ENCODE measurements at places on chromosomes 7 and 10.

- no peak for DNase-seq
These were observed 128.9 kb downstream of the HDAC9 start for GRCh38 chr7:18624459-18624858.

- DNase-seq = no peak
These were observed 79.9 kb downstream of the VTI1A start for GRCh38 chr10:112526906-112527305.

DNA sequence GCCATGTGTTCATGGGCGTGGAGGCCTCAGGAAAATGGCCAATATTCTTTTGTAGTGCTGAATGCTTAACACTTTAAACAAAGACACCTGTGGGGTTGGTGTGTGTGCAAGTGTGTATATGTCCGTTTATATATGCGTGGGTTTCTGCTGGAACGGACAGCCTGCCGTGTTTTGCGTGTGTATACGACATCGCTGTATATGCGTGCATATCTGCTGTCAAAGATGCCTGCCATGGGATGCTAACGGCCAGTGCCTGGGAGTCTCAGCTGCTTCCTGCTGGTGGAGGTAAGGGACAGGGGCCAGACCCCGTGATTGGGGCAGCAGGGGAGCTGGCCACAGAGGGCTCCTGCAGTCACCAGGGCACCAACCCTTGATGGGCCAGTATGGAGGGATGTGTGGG is 216.3 kb upstream of the SHH start:
- no peak for DNase-seq

- no peak for DNase-seq
These were observed 112.7 kb downstream of the REEP3 start for GRCh38 chr10:63633677-63634487.

- DNase-seq = no peak
These were observed 6.5 kb downstream of the STAMBPL1 start for GRCh38 chr10:88886557-88886956.

DNA sequence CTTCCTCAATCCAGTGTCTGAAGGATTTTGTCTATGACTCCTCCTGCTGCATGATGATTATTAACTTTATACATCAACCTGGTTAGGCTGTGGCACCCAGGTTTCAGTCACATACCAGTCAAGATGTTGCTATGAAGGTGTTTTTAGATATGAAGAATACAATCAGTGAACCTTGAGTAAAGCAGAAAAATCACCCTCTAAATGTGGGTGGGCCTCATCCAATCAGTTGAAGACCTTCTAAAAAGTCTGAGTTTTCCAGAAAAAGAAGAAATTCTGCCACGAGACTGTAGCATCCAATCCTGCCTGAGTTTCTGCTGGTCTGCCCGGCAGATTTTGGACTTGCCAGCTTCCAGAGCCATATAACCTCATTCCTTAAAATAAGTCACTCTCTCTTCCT is 126.1 kb upstream of the FRMD4A start:
- DNase-seq = no peak

- no peak for DNase-seq
These were observed 689.5 kb downstream of the DNAJB9 start for GRCh38 chr7:109259151-109259550.

DNA sequence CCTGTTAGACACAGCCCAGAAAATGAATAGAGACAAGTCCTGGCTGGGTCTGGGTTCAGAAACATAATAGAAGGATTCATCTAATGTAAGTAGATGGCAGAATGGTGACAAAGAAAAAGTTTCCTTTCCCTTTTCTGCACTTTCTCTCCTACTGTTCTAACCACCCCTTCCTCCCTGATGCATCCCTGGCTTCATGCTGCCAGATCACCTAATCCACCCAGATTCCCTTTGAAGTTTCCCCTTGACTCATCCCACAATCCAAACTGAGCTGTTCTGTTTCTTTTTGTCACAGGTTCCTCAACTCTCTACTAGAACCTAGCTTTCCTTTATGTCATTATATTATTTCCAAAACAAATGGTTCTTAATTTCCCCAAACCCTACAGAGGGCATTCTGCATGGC is 1.1 kb upstream of the MACC1 start:
- DNase-seq = no peak

DNA sequence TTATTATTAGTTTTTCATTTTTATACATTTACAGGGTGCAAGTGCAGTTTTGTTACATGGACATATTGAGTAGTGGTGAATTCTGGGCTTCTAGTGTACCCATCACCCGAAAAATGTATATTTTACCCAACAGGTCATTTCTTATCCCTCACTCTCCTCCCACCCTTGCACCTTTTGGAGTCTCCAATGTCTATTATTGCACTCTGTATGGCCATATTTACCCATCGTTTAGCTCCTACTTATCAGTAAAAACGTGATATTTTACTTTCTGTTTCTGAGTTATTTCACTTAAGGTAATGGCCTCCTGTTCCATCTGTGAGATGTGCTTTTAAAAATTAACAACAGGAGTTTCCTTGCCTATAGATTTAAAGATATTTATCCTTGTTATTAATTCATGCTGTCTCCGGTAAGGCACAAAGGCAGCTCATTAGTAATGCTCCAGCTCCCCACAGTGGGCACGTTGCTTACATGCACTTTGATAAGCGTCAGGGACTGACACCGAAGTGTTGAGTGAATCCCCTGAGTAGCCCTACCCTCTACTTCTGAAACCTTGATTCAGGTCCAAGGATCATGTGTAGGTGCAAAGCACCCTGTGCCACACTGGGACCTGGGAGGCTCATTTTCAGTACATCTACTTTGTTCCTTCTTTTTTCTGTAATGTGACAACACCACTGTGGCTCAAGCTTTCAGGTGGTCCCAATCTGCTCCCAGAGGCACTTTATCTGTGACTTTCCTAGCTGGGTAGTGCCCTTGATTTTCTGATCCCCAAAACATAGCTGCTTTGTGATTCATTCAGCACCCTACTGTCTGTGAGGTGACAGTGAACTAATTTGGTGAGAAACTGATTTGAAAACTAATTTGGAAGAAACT is 27.3 kb downstream of the HYAL4 start:
- DNase-seq = peak; percentile 16

- DNase-seq = no peak
These were observed 126.4 kb downstream of the JCAD start for GRCh38 chr10:29932991-29933390.

- no peak for DNase-seq
These were observed 60.8 kb downstream of the NPSR1 start for GRCh38 chr7:34718867-34719266.

DNA sequence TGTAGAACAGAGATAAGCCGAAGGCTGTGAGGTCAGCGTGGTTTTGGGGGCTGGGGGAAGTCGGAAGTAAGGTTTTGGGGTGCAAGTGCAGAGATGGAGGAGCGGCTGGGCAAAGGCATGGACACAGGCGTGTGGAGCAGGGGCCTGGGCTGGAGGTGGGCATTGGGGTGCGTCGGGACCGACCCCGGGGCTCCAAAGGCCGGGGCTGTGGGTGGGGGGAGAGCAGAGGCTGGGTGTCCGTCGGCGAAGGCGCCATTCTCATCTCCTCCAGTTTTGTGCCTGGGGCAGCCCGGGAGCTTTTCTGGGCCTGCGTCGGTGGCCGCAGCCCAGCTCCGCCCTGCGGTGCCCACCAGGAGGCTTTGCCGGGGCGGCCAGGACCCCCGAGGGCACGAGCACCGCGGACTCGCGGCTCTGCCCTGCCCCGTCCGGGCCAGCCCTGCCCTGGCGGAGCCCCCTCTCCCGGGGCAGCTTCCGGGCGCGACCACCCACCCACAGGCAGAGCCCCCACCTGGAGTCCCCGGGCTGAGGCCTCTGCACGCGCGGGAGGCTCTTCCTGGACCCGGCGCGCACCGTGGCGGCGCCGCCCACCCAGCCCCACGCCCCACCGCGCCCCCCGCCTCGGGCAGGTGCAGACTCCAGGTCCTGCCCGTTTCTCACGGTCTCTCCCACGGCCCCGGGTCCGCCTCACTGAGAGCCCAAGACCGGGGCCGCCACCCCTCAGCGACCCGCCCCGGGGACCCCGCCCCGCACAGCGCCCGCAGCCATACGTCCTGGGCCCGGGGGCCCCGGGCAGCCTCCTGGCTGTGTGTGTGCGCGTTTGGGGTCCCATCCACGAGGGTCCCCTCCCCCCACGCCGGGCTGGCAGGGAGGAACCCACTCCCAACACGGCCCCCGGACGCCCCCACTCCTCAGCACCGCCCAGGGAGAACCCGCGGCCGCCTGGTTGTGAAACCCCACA is 7.7 kb upstream of the SCART1 start:
- DNase-seq = no peak

DNA sequence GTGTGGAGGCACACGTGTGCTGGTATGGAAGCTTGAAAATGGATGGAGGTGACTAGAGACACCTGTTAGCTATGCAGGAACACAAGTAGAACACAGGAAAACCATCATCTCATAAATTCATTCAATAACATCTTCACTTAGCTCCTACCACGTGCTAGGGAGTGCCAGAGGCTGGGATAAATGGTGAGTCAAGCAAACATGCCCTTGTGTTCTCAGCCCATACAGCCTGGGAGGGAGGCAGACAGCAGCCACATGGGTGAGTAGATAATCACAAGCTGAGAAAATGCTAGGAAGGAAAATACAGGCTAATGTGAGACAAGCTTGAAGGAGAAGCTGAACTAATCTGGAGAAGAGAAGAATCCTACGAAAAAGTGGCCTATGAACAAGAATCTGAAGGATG is 468.0 kb upstream of the ZMIZ1 start:
- no peak for DNase-seq

DNA sequence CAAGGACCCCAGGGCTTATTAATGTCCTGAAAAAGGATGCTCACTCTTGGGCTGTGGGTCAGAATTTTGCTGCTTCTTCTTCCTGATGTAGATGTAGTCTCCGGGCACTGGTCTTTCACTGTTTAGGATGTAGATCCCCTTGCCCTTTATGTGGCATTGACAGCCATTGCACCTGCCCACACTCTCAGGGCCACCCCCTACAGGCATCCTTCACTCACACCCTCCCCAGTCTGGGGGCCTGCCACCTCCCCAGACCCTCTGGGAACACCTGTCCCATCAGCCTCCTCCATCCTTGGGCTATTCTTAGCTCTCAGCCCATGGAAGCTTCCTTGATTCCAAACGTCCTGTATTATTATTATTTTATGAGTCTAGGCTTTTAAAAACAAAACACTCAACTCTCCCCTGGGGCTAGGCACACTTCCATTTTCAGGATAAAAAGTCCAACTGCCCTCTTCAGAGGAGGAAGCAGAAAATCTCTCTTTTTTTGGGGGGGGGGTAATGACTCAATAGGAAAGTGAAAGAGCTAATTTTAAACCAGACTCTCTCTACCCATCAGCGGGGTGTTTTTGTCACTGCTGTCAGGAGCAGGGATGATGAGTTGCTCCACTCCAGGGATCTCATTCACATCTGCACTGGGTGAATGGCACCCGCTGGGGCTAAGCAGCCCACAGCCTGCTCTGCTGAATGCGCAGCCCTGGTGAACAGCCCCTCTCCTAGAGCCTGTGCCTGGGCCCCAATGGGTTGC is 11.5 kb upstream of the KLRG2 start:
- DNase-seq = no peak

GRCh38 chr10:37275216-37275777 is 149.9 kb downstream of the ANKRD30A start:
- no peak for DNase-seq

DNA sequence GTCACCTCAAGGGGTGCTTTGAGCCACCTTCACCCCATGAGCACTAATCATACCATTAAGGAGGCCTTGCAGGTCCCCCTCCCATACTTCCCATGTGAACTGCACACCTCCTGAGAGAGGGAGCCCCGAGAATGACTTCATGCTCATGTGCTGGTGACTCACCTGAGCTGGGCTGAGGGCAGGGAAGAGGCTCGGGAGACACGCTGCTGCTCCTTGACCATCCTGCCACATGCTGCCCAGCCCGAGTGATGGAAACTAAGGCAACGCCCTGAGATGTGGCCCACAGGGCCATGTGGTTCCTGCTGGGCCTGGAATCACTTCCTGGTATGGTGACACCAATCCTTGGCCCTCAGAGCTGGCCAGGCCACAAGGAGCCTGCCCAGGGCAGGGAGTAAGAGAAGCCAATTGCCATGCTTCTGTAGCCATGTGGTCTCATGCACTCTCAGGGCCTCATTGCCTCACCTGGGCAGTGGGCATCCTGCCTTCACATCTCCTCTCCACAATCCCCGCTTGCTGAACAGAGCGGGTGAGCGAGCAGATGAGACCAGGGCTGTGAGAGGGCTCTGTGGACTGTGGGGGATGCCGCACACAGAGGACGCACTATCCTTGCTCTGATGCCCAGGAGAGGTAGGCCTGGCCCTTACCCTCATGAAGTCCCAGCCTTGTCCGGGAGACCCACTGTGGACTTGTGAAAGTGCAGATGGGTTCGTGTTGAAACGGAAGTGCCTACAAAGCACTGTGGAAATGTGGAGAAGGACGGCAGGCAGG is 18.3 kb upstream of the PPIF start:
- no peak for DNase-seq
